ENCODE measurements at places on chromosomes 2 and 18.

DNA sequence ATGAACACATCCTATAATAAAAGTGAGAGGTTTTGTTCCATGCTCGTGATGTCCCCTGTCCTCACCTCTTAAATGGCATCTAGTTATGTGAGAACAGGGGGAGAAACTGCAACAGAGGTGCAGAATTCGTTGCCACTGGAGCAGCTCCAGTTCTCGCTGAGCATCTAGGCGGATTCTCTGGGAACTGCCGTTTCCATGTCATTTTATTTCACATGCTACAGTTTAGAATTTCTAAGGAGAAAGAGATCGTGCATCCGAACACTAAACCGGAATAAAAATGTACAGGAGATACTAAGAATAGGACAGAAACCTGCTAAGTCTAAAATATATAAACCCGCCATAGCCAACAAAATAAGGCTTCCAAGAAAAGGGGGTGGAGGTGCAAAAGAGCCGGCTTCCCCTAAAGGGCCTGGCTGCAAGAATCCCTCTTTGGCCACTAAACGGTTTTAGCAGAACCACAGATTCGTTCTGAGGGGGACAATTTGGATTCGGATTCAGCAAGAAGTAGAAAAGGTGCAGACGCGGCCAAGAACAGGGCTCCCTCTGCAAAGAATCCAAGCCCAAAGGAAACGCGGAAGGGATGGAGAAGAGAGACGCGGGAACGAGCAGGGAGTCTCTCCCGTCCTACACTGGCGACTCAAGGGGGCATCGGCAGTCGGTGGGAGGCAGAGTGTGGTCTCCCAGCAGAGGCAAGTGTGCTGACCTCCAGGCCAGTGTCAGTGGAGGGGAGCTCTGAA, 1.3 kb downstream of the TMEM163 start:
- no peak for DNase-seq

DNA sequence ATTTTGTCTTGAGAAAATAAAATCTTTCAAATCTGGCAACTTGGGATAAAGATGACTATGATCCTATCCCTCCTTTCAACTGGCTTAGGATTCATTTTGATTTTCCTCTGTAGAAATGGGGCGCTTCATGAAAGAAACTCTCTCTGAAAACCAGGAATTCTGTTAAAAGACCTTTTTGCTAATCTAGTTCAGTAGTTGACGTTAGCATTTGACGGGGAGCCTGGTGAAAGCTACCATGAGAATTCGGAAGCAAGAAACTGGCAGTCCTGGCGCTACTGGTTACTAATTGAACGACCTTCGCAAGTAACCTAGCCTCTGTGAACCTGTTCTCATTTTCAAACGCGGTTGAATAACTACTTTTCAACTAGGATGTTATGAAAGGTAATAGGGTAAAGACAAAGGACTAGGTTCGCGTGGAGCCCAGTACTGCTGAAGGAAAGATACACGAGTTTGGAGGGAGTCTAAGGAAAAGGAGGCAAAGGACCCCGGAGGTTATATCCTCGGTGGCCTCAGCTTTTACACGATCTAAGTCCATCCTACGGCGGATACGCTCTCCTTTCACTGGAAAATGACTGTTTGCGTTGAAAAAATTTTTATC, 604 bp upstream of the STK11IP start:
- DNase-seq = no peak

GRCh38 chr2:102939207-102939606, 177.4 kb downstream of the TMEM182 start:
- DNase-seq = no peak

DNA sequence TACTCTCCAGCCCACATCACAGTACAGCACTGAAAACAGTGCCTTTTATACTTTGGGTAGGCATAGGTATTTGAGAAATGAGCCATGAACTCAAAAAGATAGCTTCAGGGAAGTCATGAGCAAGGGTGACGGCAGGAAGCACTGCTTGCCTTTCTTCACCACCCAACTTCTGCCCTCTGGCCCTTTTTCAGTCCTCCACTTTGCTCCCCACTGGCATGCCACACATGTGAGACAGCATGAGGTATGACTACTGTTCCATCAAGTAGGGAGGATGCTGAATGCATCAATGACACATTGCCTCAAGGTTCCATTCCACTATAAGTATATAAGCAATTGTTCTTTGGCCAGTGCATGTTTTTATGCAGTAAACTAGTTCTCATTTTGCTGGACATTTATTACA, 373.0 kb downstream of the NRXN1 start:
- DNase-seq = no peak

DNA sequence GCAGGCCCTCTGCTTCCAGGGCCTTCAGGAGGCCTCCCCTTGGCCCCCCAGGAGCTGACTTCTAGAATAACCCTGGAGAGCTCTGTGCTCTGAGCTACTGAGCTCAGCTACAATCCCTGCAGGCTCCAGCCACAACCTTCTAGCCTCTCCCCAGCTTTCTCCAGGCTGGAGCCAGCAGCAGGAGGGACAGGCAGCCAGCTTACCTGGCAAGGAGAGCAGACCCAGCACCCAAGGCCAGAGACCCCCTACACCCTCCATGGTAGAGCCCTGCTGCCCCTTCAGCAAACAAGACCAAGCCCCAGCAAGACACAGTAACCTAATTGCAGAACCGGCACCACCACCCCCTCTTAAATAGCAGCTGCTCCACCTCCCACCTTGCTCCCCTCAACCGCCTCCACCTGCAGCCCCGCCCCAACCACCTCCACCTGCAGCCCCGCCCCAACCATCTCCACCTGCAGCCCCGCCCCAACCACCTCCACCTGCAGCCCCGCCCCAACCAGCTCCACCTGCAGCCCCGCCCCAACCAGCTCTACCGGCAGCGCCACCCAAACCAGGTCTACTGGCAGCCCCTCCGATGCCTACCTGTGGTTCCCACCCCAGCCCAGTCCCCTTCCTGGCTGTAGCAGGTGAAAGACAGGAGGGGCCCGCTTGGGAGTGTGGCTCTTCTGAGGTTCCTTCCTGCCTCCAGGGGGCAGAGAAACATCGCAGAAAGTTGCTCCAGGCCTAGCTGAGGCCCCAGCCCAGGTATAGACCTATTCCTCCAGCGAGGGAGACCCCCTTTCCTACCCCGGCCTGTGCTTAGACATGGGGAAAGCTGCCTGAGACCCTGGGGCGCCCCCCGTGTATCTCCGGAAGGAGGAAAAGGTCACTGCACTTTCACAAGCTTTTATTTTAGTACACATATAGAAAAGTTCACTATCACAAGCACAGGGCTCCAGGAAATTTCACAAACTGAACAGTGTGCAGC, at the start of gene ASTL:
Gene ASTL (minus strand): TSS at position 324 of the 967 bp plus-strand sequence. CDS start 66 bp downstream, at position 258.
- DNase-seq = no peak

DNA sequence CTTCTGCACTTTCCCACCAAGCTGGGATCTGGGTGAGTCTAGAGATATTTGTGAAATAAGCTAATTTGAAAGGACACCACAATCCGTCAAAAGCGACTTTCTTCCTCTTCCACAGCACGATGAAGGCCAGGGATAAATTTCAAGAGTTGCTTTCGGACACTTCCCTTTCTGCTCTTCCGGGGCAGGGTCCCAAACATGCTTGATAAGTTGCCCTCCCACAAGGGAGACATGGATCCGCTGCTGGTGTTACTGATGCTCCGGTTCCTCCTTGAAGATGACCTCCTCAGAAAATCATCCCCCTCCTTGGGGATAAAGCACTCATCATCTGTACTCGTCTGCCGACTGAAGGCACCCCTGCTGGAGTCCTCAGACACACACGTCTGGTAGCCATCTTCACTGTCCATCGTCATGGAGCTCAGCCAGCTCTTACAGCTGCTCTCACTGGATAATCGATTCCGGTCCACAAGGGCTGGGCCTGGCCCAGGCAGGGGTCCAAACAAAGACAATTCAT, 28.2 kb downstream of the CYTIP start:
- DNase-seq = no peak

- DNase-seq = no peak
Observed at GRCh38 chr2:15074751-15075700, 442.5 kb downstream of the LRATD1 start.

- no peak for DNase-seq
Observed at GRCh38 chr2:31813016-31813415, 197.8 kb downstream of the MEMO1 start.

GRCh38 chr2:151408788-151409600, 708 bp upstream of the RIF1 start:
- DNase-seq = no peak

- no peak for DNase-seq
Observed at GRCh38 chr2:112081262-112081661, 26.2 kb downstream of the TMEM87B start.

DNA sequence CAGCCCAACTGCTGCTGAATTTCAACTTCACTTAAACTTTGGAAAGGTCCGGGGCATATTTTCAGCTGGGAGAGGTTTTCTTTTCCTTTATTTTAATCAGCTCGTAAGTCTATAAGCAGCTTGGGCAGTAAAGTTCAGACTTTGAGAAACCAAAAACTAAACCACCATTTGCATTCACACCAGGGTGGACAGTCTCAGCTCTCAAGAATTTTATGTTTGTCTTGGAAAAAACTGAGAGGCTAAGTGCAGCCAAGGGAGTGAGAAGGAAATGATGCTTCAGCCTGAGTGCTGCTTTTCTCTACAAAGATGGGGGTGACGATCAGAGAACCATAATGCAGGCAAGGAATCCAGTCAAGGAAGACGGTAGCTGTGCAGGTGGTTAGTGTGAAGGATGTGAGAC, 30.2 kb downstream of the MCFD2 start:
- no peak for DNase-seq

DNA sequence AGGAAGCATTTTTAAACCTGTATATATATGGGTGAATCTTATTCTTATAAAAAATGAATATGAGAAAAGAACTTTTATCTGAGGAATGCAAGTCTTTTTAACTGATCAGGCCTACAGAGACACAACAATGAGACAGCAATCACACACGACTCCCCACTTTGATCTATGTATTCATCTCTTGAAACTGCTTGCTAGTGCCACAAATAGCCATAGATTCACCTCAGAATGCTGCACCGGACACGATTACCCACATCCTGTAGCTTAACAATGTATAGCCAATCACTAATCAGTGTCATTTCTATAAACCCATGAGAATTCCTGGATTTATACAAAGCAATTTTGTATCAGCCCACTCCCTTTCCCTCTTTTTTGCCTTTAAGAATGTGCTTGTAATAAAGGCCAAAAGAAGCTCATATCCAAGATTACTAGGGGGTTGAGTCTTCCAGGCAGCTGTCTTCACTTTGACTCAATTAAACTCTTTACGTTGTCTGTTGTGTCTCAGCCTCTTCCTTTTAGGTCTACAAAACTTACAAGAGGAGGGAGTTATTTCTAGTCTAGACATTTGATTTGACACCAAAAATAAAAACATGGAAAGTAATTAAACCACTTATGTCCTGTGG, 94.9 kb downstream of the MBD2 start:
- DNase-seq = no peak

- DNase-seq = no peak
Observed at GRCh38 chr2:217994776-217995274, 8.0 kb downstream of the TNS1 start.

DNA sequence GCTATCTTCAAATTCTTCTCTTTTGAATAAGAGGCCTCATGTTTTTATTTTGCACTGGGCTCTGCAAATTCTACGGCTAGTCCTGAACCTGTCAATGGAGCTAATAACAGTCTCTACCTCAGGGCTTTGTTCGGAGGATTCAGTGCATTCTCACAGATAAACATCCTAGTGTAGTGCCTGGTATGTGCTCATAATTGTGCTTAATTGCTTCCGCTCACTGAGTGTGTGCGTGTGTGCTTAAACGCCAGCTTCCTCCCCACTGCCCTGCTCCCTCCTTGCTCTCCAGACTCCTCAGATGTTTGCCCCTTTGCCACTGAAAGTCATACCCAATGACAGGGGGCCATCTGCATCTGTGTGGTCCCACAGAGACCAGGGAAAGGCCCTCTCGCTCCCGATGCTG, 6.7 kb downstream of the GYPC start:
- no peak for DNase-seq

DNA sequence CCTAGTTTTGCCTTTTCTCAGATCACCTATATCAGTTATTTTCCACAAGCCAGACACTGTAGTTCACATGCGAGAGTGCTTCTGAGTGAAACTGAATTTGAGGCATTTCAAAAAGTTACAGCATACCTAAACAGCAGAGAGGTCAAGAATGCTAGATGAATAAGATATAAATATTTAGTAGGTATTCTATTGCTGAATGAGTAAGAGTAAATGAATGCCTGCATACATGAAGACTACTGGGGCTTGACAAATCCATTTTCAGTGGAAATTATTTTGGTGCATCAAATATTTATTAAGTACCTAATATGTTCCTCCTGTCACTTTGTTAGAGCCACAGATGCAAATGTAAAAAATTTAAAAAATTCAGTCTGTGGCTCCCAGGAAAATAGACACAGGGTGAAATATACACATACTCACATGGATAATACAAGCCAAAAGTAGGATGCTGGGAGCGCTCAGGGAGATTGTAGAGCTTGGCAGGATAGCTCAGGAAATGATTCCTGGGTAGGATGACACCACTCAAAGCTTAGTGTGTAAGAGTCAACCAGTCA, 27.6 kb upstream of the CDC42EP3 start:
- DNase-seq = no peak

- DNase-seq = no peak
Observed at GRCh38 chr2:46196871-46197462, 100.2 kb upstream of the EPAS1 start.

- no peak for DNase-seq
Observed at GRCh38 chr2:48423376-48423775, 106.6 kb upstream of the STON1 start.

GRCh38 chr18:48270929-48271328, 138.3 kb downstream of the ZBTB7C start:
- no peak for DNase-seq

GRCh38 chr2:218865396-218865795, 5.8 kb downstream of the WNT6 start:
- no peak for DNase-seq

DNA sequence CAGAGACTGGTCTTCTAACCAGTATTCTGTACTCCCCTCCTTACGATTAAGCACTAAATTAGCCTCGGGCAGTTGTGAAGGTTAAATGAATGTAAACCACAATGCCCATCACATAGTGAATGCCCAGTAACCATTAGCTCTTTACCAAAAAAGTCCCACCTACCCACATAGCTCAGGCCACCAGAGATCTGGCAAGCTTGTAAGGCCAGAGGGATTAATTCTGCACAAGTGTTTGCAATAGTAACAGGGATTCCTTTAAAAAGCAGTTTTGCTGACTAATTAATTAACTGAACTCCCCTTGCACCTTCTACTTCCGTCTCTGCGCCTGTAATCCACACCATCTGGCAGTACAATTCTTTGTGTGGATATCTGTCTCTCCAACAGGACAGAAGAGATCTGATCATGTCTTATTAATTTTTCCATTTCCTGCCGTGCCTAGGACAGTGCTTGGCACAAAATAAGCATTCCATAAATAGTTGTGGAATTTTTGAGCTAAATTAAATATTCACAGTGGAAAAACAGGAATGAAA, 36.2 kb upstream of the IGFBP2 start:
- no peak for DNase-seq

GRCh38 chr2:105544591-105545377, 145.9 kb upstream of the FHL2 start:
- DNase-seq = no peak

All from stimulated activated CD8-positive, alpha-beta memory T cell treated with anti-CD3 and anti-CD28 coated beads, Interleukin-7, amount 100 ng/mL, for 48 hours (primary cell).